Type B pancreatic cell (in vitro differentiated cells): ENCODE measurements at places on chromosomes 2 and 18. TPM values are rescaled to one million over a fixed set of nuclear protein-coding genes. Genes with fewer than 3 reads are reported as not detected.

GRCh38 chr2:218238887-218239286, 21.9 kb downstream of the ARPC2 start:
- H3K4me1 ChIP-seq: no peaks in the 10 kb centered on the region
- H3K27ac ChIP-seq: no peak overlapping the region
- H3K36me3 ChIP-seq: peaks cover 25% of the 10 kb centered on the region
- DNase-seq: no peak
- no peak overlapping the region for H3K4me3 ChIP-seq

DNA sequence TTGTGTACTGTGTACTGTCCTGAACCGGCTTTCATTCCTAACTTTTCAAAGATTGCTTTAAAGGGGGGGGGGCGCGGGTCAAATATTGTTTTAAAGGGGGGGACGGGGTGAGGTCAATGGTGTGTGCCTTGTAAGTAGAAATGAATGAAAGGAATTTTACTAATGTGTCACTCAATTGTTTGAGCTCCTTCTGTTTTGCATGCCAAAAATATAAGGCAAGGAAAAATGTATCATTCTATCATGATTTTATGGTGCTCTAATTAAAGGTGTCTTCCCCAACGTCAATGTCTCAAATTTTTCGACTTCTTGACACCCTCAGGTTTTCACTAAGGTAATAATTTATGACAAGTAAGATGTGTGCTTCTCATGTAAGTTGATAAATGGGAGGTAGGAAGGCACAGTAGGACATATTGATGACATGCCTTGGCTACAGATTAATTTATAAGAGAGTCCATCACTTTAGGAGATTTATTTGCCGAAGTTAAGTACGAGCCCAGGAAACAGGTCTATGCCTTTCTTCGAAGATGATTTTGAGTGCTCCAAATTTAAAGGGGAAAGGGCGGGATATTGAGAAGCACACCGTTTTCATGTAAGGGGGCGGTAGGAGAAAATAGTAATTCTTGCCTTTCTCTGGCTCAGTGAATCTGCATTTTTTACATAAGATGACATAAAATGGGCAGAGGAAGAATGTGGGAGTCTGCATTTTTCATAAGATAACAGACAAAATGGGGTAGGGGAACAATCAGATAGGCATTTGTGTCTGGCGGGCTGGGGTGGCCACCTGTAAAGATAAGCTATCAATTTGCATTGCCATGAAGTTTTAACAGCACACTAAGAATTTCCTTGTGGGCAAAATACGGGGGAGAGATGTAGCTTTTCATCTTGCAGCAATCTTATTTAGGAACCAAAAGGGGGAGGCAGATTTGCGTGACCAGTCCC, 1.2 kb upstream of the TRAPPC8 start:
- H3K27me3 ChIP-seq: peaks cover 15% of the 10 kb centered on the region
- H3K4me1 ChIP-seq: peaks cover 10% of the 10 kb centered on the region
- peaks cover 6% of the 10 kb centered on the region for H3K36me3 ChIP-seq
- peak overlapping the region; percentile 100 for H3K4me3 ChIP-seq
- peak overlapping the region; percentile 99 for H3K27ac ChIP-seq

- H3K4me3 ChIP-seq: no peak overlapping the region
- no peaks in the 10 kb centered on the region for H3K27me3 ChIP-seq
- H3K27ac ChIP-seq: no peak overlapping the region
Measured at GRCh38 chr2:62826953-62827675, 121.6 kb downstream of the EHBP1 start.

DNA sequence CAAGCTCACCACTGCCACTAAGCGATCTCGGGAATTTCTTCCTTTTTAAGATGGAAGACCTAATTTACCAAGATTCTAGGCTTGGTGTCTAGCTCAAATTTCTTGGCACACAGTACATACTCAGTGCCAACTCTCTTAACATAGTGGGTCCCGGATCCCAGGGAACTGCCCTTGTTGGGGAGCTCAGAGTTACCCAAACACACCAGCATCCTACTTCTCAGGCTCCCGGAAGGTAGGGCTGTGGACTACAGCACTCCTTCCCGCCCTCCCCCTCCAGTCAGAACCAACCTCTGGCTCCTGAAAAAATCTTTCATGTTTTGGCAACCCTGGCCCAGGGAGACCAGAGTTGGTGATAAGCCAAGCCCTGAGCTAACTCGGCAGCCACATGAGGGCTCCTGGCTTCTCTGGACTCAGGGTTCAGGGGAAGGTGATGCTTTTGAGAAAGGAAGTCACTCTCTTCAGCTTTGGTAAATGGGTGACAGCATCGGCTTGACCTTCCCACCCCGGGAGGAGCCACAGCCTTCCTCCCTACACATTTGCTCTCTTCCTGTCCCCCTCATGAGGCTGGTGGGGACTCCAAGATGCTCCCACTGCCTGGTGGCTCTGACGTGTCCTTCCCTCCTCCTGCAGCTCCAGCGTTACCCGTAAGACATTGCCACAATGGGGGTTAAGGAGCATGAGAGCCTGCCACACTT, 8.8 kb downstream of the ODC1 start:
- no peak overlapping the region for H3K27ac ChIP-seq
- H3K27me3 ChIP-seq: peaks cover 3% of the 10 kb centered on the region
- H3K4me1 ChIP-seq: peaks cover 5% of the 10 kb centered on the region
- H3K4me3 ChIP-seq: no peak overlapping the region

DNA sequence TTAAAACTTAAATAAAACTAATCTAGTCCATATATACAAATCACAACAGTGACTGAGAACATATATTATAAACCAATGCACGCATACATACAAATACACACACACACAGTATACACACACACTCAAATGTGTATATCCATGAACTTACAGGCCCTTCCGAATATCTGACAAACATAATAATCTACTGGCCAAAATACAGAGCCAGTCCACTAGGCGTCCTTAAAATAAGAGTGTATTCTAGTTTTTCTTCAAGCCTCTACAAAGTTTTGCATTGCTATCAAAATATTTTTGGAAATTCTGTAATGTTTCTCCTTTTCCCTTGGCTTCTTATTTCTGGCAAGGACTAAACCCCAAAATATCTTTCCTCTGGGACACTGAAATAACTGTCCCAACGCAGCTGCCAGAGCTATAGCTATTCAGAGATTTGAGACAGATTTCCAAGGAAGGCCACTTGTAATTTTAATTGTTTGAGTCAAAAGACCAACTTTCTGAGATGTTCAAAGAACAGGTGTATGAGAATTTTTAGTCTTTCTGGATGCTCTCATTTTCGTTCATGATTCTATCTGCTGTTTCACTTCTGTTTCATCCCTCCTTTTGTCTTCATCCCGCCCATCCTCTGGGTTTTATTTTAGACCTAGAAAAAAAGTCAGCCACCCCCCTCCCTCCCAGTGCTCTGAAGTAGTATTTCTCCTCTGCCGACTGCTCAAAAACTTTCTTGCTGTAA, 24.1 kb upstream of the SP3 start:
- H3K27ac ChIP-seq: no peak overlapping the region
- peaks cover 20% of the 10 kb centered on the region for H3K4me1 ChIP-seq
- DNase-seq: no peak

GRCh38 chr2:189437926-189438325, 3.3 kb upstream of the WDR75 start:
- no peaks in the 10 kb centered on the region for H3K27me3 ChIP-seq
- no peak overlapping the region for H3K4me3 ChIP-seq
- no peak overlapping the region for H3K27ac ChIP-seq
- DNase-seq: no peak
- no peaks in the 10 kb centered on the region for H3K36me3 ChIP-seq

GRCh38 chr2:196245378-196246140, 74.2 kb upstream of the STK17B start:
- no peaks in the 10 kb centered on the region for H3K27me3 ChIP-seq
- peaks cover 24% of the 10 kb centered on the region for H3K4me1 ChIP-seq
- no peak for DNase-seq
- peaks cover 3% of the 10 kb centered on the region for H3K36me3 ChIP-seq

SLC11A1 gene
- total RNA-seq: 0.39 and 0.64 TPM in 2 replicates

RIT2 gene
- not detected in 2 replicates for total RNA-seq

DNA sequence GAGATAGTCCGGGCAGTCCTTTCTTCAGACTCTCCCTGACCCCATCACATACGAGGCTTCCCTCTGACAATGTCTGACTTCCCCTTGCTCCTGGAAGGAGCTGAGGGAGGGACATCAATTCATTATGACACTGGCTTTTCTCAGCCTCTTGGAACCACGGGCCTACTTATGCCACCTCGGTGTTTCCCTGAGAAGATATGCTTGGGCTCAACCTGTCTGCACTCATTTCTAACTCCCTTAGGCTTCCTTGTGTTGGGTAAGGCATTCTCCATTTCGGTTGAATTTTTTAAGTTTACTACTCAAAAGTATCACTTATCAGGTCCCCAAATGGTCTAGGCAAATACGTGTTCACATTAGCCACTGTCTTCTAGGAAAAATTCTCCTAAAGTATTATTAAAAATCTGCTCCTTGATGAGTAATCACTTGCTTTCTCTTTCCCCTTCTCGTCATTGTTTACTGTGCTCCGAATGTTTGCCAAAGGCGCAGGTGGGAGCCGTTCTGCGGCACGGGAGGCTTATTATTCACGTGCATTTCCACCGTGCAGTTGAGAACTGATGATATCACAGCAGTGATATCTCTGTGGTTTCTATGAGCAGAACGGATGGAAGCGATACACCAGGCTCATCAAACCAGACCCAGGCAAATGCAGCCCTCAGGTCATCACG, 33.1 kb downstream of the ARL4C start:
- H3K27me3 ChIP-seq: no peaks in the 10 kb centered on the region
- no peak for DNase-seq
- H3K27ac ChIP-seq: peak overlapping the region; percentile 78
- no peaks in the 10 kb centered on the region for H3K4me1 ChIP-seq
- no peaks in the 10 kb centered on the region for H3K36me3 ChIP-seq

IL36RN gene
- 12.0 and 17.7 TPM in 2 replicates for total RNA-seq

DNA sequence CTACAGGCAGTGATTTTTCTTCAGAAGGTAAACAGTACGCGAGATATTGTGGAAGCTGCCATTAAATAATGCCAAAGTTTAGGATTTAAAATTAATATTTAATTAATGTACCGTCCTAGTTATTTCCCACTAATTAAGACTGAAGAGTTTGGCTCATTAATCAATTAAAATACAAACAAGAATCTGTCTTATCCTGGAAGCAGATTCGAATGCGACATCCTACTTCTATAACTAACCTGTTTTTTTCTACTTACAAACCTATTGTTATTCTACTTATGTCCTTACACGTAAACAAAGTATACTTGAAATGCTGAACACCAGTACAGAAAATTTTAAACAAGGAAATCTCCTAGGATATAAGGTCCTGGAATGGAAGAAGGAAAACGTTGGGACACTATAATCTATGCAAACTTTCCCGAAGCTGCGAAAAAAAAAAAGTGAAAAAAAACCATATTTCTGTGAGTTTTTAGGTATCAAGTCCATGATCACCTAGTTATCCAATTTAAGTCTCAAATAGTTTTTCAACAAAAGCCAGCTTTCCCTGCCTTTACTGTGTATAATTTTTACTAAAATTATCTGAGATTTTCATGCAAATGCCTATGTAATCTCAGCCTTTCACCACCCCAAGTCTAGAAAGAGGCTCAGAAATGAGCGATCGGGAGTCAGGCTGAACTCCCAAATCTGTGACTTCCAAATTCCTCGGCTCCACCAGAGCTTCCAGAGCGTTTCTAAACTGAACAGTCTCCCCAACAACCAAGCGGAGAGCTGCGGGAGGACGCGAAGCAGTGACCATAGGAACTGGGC, 1.2 kb upstream of the C2orf15 start:
- peak overlapping the region; percentile 95 for H3K27ac ChIP-seq
- no peaks in the 10 kb centered on the region for H3K4me1 ChIP-seq
- H3K4me3 ChIP-seq: peak overlapping the region; percentile 99
- peaks cover 11% of the 10 kb centered on the region for H3K36me3 ChIP-seq

BIRC6 gene
- total RNA-seq: 74.7 and 82.4 TPM in 2 replicates

DNA sequence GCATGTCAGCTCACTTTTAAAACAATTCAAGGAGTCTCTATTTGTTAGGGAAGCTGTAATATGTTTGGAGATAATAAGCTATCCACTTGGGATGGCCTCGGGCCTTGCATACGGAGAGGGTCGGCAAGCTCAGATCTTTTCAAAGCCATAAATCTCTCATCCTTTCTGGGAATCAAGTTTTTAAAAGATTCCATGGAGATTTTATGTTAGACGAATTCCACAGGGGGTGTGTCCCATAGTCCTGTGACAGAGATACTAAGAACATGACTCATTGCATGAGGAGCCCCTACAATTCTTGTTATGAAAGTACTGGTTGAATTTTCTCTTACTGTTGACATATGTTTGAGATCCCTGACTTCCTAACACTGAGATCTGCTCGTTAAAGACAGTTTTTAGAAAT, 108.7 kb downstream of the FEZ2 start:
- no peak for DNase-seq
- H3K4me1 ChIP-seq: peaks cover 33% of the 10 kb centered on the region

C1QL2 gene
- total RNA-seq: 1.1 and 1.8 TPM in 2 replicates

DNA sequence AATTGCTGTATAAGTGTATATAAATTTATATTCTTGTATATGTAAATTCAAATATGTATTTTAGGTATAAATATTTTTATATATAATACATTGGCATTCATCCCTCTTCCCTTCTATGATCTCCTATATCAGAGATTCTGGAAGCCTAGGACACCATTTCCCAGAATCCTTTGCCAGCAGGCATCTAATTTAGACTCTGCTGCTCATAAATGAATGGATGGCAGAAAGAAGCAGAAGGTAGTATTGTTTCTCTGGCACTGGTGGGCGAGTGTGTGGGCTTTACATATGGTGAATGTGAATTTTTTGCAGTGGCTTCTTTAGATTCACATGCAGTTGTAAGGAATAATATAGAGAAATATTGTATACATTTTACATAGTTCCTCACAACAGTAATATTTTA, 215.2 kb upstream of the THSD7B start:
- H3K36me3 ChIP-seq: no peaks in the 10 kb centered on the region
- no peak overlapping the region for H3K27ac ChIP-seq
- no peak for DNase-seq
- peaks cover 18% of the 10 kb centered on the region for H3K27me3 ChIP-seq
- no peaks in the 10 kb centered on the region for H3K4me1 ChIP-seq

PLEKHH2 gene
- 0.81 and 3.5 TPM in 2 replicates for total RNA-seq

DNA sequence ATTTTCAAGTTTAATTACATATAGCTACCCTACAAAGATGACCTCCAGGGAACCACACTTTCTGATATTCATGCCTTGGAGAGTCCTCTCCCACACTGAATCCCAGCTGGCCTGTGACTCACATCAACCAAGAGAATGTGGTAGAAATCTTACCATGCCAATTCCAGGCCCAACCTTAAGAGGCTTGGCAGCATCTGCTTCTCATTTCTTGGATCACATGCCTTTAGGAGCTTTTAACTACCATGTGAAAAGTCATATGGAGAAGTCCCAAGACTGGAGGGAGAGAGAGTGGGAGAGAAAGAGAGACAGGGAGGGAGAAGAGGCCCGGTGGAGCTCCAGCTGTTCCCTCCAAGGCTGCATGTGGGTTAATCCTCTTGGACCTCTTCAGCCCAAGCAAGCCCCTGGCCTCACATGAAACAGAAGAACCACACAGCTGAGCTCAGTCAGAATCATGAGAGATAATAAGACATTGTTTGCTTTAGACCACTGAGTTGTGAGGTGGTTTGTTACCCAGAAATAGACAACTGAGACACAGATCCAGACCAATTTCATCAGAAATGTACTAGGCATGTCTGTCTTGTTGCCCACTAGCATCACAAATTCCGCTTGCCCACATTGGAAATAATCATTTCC, 190.7 kb downstream of the MTCL1 start:
- DNase-seq: no peak
- no peak overlapping the region for H3K4me3 ChIP-seq
- H3K4me1 ChIP-seq: peaks cover 23% of the 10 kb centered on the region
- H3K27ac ChIP-seq: no peak overlapping the region
- H3K36me3 ChIP-seq: no peaks in the 10 kb centered on the region

GRCh38 chr2:143705108-143705707, 576.0 kb downstream of the ARHGAP15 start:
- DNase-seq: no peak
- peaks cover 6% of the 10 kb centered on the region for H3K27me3 ChIP-seq
- peaks cover 12% of the 10 kb centered on the region for H3K4me1 ChIP-seq
- H3K36me3 ChIP-seq: no peaks in the 10 kb centered on the region
- no peak overlapping the region for H3K4me3 ChIP-seq
- H3K27ac ChIP-seq: peak overlapping the region; percentile 1
